CD4-positive, alpha-beta T cell treated with Interleukin-17A for 4 hours (primary cell): ENCODE measurements at places on chromosomes 3 and 15.

- DNase-seq = no peak
Observed at GRCh38 chr15:73921254-73921925, 4.9 kb upstream of the LOXL1 start.

DNA sequence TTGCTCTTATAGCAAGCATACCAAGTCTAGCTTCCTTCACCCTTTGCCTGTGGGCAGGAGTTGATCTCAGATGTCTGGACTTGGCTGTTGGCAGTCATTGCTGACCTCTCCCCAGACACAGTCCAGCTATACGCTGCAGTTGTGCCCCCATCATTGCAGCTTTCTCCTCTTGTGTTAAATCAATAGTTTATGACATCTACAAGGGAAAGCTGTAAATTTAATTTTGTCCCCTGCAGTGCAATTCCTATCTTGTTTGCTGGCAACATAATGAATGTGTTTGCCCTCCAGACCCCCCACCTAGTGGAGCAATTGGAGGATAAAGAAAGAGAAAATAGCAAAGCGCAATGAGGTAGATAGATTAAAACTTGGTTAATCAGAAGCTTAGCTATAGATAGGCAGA is 280.2 kb downstream of the LSAMP start:
- DNase-seq = no peak

DNA sequence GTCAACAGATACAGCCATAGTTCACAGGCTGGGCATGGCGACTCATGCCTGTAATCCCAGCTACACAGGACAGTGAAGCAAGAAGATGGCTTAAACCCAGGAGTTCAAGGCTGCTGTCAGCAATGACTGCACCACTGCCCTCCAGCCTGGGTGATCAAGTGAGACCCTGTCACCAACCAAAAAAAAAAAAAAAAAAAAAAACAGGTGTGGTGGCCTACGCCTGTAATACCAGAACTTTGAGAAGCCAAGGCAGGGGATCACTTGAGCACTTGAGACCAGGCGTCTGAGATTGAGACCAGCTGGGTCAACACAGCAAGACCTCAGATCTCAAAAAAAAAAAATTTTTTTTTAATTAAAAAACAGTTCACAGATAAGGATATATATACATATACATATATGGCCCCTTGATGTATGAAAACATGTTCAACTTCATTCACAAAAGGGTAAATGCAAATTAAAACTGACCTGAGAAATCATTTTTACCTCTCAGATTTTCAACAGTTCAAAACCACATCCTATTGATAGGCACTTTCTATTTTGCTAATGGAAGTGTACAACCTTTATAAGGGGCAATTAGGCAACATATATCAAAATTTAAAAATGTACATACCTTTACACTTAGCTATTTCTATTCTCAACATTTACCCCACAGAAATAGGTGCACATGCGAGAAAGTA is 51.1 kb downstream of the OSBPL10 start:
- no peak for DNase-seq

- DNase-seq = no peak
Observed at GRCh38 chr3:197912741-197913476, 37.1 kb upstream of the RPL35A start.

DNA sequence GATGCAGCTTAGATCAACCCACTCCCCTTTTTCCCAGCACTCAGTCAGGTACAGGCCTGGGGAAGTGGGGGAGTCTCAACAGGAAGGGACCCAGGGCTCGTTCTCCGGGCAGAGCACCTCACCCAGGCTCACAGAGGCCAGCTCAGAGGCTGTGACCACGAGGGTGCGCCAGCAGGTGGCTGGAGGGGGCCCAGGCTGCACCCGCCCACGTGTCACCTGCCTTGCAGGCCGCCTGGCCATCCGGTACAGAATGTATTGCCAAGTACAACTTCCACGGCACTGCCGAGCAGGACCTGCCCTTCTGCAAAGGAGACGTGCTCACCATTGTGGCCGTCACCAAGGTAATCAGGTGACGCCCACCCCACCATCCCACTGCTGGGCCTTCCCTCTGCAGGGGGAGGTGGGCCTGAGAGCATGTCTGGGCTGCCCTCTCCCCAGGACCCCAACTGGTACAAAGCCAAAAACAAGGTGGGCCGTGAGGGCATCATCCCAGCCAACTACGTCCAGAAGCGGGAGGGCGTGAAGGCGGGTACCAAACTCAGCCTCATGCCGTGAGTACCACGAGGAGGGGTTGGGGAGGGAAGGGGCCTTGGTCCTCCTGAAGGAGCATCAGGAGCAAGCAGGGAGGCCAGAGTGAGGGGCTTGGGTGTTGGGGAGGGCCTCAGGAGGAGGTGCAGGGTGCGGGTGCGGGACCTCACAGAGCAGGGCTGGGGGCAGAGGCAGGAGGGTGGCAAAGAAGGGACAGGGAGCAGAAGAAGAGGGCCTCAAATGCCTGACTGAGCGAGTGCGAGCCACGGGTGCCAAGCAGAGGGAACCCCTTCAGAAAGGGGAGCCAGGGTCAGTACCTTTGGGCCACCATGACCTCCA is 14.0 kb upstream of the LMAN1L start:
- no peak for DNase-seq

GRCh38 chr3:47421741-47422649 is 41.2 kb downstream of the PTPN23 start:
- no peak for DNase-seq

- no peak for DNase-seq
Observed at GRCh38 chr3:32593903-32594525, 23.4 kb upstream of the DYNC1LI1 start.

DNA sequence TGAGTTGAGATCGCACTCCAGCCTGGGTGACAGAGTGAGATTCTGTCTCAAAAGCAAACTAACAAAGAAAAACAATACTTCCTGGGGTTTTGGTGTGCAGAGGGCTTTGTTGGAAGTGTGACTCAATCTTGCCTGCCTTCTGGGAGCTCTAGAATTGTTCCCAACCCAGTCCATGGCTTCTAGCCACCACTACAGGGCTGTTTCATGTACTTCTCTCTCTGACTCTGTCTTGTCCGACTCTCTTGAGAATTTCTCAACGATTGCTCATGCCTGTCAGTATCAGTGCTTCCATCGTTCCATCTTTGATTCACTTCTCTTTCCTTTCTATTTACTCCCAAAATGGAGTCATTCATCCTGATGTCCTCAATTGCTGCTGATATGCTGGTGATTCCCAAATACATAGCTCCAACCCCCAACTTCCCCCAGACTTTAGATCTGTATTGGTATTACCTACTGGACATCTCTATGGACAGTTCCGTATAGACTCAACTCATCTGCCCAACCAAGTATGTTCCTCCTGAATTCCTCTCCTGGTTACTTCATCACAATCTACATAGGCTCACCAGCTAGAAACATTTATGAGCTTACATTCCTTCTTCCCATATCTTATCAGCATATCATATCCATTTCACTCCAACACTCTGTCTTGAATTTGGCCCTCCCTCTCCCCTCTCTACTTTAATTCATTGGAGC is 1.8 kb upstream of the AP2M1 start:
- DNase-seq = no peak

- DNase-seq = no peak
Observed at GRCh38 chr3:52531860-52532516, 1.7 kb downstream of the NT5DC2 start.

- DNase-seq = no peak
Observed at GRCh38 chr3:100008081-100008698, 106.1 kb downstream of the FILIP1L start.

- no peak for DNase-seq
Observed at GRCh38 chr3:188595890-188596376, 442.0 kb downstream of the LPP start.

- DNase-seq = no peak
Observed at GRCh38 chr3:82000773-82001172, 239.3 kb upstream of the GBE1 start.

- DNase-seq = no peak
Observed at GRCh38 chr3:183434992-183435391, 6.6 kb upstream of the MCF2L2 start.

- DNase-seq = no peak
Observed at GRCh38 chr15:80596521-80596976, 98.6 kb upstream of the ABHD17C start.

- DNase-seq = no peak
Observed at GRCh38 chr3:99145031-99145430, 243.5 kb upstream of the DCBLD2 start.

DNA sequence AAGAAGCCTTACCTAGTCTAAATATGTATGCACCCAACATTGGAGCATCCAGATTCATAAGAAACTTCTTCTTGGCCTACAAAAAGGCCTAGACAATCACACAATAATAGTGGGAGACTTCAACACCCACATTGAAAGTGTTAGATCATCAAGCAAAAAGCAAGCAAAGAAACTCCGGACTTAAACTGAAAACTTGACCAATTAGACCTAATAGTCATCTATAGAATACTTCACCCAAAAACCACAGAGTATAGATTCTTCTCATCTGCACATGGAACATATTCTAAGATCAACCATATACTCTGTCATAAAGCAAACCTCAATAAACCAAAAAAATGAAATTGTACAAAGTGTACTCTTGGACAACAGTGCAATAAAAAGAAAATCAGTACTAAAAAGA is 22.3 kb upstream of the OR5K4 start:
- DNase-seq = no peak

DNA sequence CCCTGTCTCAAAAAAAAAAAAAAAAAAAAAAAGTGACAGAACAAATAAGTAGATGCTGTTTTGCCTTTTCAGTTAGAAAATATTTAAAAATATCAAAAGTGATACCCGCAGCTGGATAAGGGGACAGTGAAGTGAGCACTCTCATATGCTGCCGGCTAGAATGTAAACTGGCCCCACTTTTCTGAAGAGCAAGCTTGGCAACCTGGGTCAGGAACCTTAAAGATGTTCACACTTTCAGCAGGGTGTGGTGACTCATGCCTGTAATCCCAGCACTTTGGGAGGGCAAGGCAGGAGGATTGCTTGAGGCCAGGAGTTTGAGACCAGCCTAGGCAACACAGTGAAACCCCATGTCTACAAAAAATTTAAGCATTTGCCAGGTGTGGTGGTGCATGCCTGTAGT is 17.4 kb downstream of the FSD2 start:
- DNase-seq = no peak

DNA sequence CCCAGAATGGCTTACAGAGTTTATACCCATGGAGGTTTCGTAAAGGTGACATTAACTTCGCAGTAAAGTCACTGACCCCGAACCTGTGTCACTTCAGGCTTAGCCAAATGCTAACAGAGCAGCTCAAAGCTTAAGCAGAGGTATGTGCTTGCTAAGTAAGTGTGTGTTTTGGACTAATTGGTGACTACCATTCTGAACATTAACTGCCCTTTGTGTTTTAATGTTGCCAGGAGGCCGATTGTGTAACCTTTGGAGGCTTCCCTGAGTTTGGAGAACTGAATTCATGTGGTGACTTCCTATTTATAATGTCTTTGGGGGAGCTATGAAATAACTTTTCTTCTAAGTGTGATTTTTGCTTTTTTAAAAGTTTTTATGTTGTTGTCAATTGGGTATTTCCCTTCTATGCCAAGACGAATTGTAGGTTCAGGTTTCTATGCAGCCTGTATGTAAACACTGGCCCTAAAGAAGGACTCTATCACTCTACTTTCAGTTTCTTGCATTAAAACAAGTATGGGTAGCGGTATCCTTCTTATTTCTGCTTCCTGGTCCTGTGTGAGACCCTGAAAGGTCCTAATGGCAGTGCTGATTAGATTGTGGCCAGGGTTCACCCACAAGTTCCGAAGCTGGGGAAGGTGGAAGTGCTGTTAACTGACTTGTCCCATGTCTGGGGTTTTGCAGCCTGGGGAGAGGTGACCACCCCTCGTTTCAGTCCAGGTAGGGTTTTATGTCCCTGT is 86.3 kb downstream of the IGF1R start:
- DNase-seq = no peak
